Kidney epithelial cell (primary cell): ENCODE measurements at places on chromosomes 11 and 22. TPM values are rescaled to one million over a fixed set of nuclear protein-coding genes. Genes with fewer than 3 reads are reported as not detected.
A peak's percentile ranks its signal among the peaks of the same experiment; 100 is the strongest.

GRCh38 chr22:38238519-38239071, 34.2 kb downstream of the TMEM184B start:
- no peak for DNase-seq

The OR51E2 gene
- total RNA-seq: not detected in 2 replicates

GRCh38 chr11:33997584-33998251, 53.8 kb upstream of the CAPRIN1 start:
- DNase-seq: no peak

- no peak for DNase-seq
These were observed 33.1 kb downstream of the TNRC6B start for GRCh38 chr22:40210818-40211217.

GRCh38 chr22:35350539-35351503, 30.1 kb upstream of the HMOX1 start:
- DNase-seq: peak; percentile 63

- DNase-seq: no peak
These were observed 96.7 kb downstream of the LARGE1 start for GRCh38 chr22:33823552-33823951.

GRCh38 chr11:105942921-105943320, 79.1 kb downstream of the MSANTD4 start:
- DNase-seq: no peak

The WNT7B gene
- total RNA-seq: 15.3 and 19.2 TPM in 2 replicates

- no peak for DNase-seq
These were observed 281.0 kb downstream of the TENM4 start for GRCh38 chr11:79159657-79160450.

The TMPRSS13 gene
- 1.6 TPM in 1 of 2 replicates, not detected in the other for total RNA-seq

GRCh38 chr11:3855808-3856491, 486 bp downstream of the STIM1 start:
- no peak for DNase-seq

The CBLIF gene
- total RNA-seq: not detected in 2 replicates

DNA sequence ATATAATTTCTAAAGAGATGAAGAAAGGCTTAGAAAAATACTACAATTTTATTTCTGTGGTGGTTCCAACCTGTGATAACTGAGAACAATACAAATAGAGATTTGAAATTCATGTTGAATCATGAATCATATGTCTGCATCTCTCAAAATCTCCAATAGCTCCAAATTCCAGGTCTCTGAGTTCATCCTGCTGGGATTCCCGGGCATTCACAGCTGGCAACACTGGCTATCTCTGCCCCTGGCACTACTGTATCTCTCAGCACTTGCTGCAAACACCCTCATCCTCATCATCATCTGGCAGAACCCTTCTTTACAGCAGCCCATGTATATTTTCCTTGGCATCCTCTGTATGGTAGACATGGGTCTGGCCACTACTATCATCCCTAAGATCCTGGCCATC, at the start of gene OR56B1:
Gene OR56B1, plus strand, starts transcription at position 53 of the 400 bp plus-strand sequence. Its CDS starts 69 bp downstream, at position 122.
- DNase-seq: no peak

GRCh38 chr22:42931421-42932196, 74.5 kb upstream of the ARFGAP3 start:
- no peak for DNase-seq

GRCh38 chr11:70247710-70248072, 22.8 kb upstream of the PPFIA1 start:
- DNase-seq: no peak

GRCh38 chr11:11588891-11589290, 32.9 kb downstream of the GALNT18 start:
- DNase-seq: no peak

GRCh38 chr22:20583471-20583922, 76.1 kb downstream of the MED15 start:
- DNase-seq: no peak

The CYTH4 gene
- total RNA-seq: not detected in 2 replicates

DNA sequence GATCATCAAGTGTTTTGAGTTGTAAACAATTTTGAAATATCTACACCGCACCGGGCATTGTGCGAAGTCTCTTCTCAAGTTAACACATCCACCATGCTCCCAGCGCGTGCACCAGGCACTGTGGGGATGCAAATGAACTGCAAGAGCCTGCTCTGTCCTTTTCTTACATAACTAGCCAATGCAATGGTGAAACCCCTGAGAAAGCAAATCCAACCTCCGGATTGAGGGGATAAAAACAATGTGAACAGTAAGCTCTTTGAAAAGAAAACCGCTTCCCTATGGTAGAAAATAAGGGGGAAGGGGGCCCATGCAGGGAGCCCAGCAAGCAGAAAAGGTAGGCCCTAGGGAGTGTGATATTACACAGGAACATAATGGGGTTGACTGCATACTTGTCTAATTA, 274.9 kb upstream of the MPPED2 start:
- no peak for DNase-seq

The PPARA gene
- total RNA-seq: 7.9 and 9.3 TPM in 2 replicates

DNA sequence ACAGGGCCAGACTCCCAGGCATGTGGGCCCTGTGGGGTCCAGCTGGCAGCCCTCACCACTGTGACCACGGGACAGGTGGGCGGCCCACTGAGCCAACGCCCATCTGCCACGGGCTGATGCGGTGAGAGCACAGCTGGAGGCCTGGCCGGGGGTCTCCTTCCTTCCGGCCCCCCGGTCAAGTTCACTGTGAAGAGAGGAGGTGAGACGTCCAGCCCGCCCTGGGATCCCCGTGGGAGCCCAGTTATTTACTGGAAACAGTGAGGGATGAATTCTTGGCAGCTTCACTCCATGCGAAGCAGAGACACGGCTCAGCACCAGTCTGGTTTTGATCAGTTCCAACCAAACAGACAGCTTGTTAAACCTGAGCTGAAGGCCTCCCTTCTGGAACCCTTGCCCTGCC, 38.7 kb downstream of the WNT11 start:
- DNase-seq: no peak

The TRPM5 gene
- not detected in 2 replicates for total RNA-seq

GRCh38 chr22:30314915-30315314, 11.8 kb downstream of the TBC1D10A start:
- no peak for DNase-seq

- DNase-seq: no peak
These were observed 112.1 kb upstream of the ANO1 start for GRCh38 chr11:69965821-69966582.

The GLB1L2 gene
- 14.8 and 16.3 TPM in 2 replicates for total RNA-seq

DNA sequence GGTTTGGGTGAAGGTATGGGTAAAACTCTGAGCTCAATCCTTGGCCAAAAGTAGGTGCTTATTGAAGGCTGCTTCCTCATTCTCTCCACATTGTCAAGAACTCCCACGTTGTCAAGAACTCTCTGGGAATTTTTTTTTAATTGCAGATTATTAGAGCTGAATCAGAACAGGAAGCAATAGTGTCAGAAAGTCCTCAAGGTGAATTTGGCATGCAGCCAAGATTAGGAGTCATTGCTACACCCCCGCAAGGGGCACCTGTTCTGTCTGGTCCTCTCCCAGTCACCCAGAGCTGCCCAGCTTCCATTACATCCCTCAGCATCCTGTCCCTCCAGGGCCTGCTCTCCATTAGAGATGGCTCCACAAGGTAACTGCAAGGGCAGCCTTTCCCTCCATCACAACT, 996.5 kb downstream of the OPCML start:
- DNase-seq: no peak

The OR4A16 gene
- not detected in 2 replicates for total RNA-seq

The CAPRIN1 gene
- 191 and 213 TPM in 2 replicates for total RNA-seq

The HTR3A gene
- 0.25 and 0.27 TPM in 2 replicates for total RNA-seq

The FUT4 gene
- 12.3 and 13.4 TPM in 2 replicates for total RNA-seq

GRCh38 chr11:132177106-132177505, 806.7 kb downstream of the NTM start:
- DNase-seq: peak; percentile 19

The YPEL1 gene
- total RNA-seq: 2.8 and 4.9 TPM in 2 replicates

GRCh38 chr11:45933131-45933831, 10.8 kb downstream of the LARGE2 start:
- no peak for DNase-seq

The OR52I2 gene
- total RNA-seq: not detected in 2 replicates

DNA sequence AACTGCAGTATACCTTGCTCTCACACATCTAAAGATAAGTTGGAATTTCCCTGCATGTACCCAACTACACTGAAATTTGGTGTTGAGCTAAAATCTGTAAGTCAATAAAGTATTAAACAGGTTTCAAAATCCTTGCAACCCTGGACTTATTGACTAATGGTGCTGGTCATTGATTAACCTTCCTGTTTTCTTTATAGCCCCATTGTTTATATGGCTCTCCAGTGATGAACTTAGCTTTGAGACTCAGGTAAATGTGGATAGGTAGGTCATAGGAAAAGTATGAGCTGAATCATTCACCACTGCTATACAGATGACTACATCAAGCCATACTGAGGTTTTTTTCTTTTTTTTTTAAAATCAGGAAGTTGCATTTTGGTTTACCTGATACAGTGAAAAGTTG, 132.7 kb downstream of the FAT3 start:
- DNase-seq: peak; percentile 88

GRCh38 chr22:46044621-46045458, 67.9 kb upstream of the WNT7B start:
- DNase-seq: no peak

The LMO1 gene
- total RNA-seq: 0.50 and 0.75 TPM in 2 replicates

DNA sequence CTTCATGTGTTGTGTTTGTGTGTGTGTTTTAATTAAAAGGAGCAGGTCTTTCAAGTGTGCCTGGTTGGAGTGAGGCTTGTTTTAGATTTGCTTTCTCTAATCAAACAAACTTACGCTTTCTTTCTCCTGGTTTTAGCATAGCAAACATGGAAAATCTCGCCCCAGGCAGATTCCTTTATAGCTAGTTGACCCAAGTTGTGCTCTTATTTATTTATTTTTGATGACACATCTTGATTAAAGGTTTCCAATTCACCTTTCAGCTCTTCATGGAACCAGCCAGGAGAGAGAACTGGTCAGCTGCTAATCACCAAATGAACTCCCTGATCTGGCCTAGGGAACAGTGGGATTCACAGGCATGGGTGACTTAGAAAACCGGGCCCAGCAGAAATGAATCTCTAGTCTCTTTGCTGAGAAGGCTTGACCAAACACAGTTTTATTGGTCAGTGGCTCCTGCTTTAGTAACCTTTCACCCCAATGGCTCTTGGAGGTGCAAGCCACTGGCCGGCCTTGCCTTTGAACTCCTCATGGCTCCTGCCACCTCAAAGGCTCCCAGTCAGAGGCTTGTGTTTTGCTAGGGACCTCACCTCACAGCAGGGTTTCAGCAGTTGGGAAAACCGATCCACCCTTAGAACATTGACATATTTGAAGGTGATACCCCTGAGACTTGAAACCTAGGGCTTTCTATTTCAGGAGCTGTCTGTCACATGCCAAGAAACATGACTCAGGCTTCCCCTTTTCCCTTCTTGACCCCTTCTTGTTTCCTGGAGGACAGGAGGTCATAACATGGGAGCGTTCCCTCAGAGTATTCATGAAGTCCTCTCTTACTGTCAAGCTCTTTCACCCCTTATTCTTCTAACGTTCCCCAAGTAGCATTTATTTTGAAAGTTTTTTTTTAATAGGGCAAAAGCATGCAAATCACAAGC, 48.8 kb downstream of the EXT2 start:
- DNase-seq: no peak

GRCh38 chr11:8383627-8384026, 119.9 kb upstream of the LMO1 start:
- no peak for DNase-seq

The RNF215 gene
- 26.9 and 34.2 TPM in 2 replicates for total RNA-seq

- no peak for DNase-seq
These were observed 231.2 kb downstream of the TBC1D22A start for GRCh38 chr22:46993633-46994032.

GRCh38 chr11:62774407-62774806, 3.2 kb downstream of the TAF6L start:
- no peak for DNase-seq

The TRIM3 gene
- total RNA-seq: 13.7 and 13.8 TPM in 2 replicates
